Body of pancreas (tissue), 4 donors: ENCODE measurements at places on chromosomes 12 and 14.

DNA sequence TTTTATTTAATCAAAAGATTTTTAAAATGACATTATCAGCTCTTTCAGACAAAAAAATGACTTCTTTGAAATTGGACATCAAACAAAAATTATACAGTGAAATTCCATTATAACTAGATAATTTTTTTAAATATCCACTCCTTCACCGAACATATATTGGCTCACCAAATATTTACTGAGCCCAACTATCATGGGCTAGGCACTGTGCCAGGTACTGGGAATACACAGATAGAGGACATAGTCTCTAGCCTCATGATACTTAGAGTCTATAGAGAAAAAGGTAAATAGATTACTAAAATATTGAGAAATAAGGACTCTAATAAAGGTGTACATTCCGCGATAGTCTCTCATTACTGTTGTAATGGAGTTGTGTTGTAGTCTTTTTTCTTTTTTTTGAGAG, 219.9 kb downstream of the SEC23A start:
- peak; percentile 6 for DNase-seq
- no peak overlapping the region for H3K4me3 ChIP-seq
- H3K4me1 ChIP-seq: peaks cover 9% of the 10 kb centered on the region
- no peaks in the 10 kb centered on the region for H3K27me3 ChIP-seq
- H3K27ac ChIP-seq: no peak overlapping the region
- H3K36me3 ChIP-seq: no peaks in the 10 kb centered on the region

GRCh38 chr12:78146365-78146772, 315.7 kb downstream of the NAV3 start:
- H3K4me3 ChIP-seq: no peak overlapping the region
- no peaks in the 10 kb centered on the region for H3K36me3 ChIP-seq
- no peaks in the 10 kb centered on the region for H3K27me3 ChIP-seq
- H3K27ac ChIP-seq: no peak overlapping the region
- no peak for DNase-seq
- no peaks in the 10 kb centered on the region for H3K4me1 ChIP-seq

- no peak overlapping the region for H3K4me3 ChIP-seq
- no peaks in the 10 kb centered on the region for H3K36me3 ChIP-seq
- peaks cover 9% of the 10 kb centered on the region for H3K4me1 ChIP-seq
- no peak for DNase-seq
Observed at GRCh38 chr14:63283884-63284248, 34.9 kb downstream of the GPHB5 start.

- peaks cover 19% of the 10 kb centered on the region for H3K4me1 ChIP-seq
- no peaks in the 10 kb centered on the region for H3K27me3 ChIP-seq
- no peak overlapping the region for H3K27ac ChIP-seq
- no peaks in the 10 kb centered on the region for H3K36me3 ChIP-seq
- no peak overlapping the region for H3K4me3 ChIP-seq
- DNase-seq: peak; percentile 35
Observed at GRCh38 chr14:89304972-89305703, 111.9 kb downstream of the FOXN3 start.

- no peaks in the 10 kb centered on the region for H3K27me3 ChIP-seq
- no peak overlapping the region for H3K27ac ChIP-seq
- no peak overlapping the region for H3K4me3 ChIP-seq
- no peak for DNase-seq
Observed at GRCh38 chr12:1185460-1186182, 194.6 kb downstream of the ERC1 start.

GRCh38 chr14:104954746-104955395, 23.3 kb downstream of the AHNAK2 start:
- H3K36me3 ChIP-seq: no peaks in the 10 kb centered on the region
- DNase-seq: no peak
- no peak overlapping the region for H3K27ac ChIP-seq
- peaks cover 6% of the 10 kb centered on the region for H3K4me1 ChIP-seq
- no peaks in the 10 kb centered on the region for H3K27me3 ChIP-seq

- no peak overlapping the region for H3K27ac ChIP-seq
- no peak for DNase-seq
Observed at GRCh38 chr14:89866458-89866857, 88.1 kb downstream of the EFCAB11 start.

GRCh38 chr12:57464569-57464968, 5.0 kb downstream of the GLI1 start:
- no peaks in the 10 kb centered on the region for H3K27me3 ChIP-seq
- no peaks in the 10 kb centered on the region for H3K36me3 ChIP-seq
- DNase-seq: no peak
- H3K4me1 ChIP-seq: peaks cover 22% of the 10 kb centered on the region
- no peak overlapping the region for H3K27ac ChIP-seq
- no peak overlapping the region for H3K4me3 ChIP-seq

DNA sequence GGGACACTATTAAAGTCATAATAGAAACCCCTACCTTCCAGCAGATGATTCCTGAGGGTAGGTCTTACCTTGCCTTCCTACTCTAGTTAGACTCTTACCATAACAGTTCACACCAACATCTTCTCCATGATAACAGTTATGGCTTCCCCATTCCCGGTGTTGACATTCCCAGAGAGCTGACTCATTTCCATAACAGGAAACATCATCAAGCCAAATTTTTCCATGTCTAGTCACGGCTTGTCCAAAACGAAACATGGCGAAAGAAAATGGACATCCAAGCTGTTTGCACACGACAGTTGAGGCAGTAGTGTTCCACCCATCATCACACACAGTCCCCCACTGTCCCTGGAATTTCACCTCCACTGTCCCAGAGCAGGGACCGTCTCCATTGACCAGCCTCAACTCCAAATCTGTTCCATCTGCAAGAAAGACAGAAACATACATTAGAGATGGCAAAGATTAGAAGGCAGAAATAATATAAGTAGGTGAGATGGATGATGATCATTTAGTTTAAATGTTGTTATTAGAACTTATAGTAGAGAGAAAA, 10.6 kb downstream of the CD163L1 start:
- no peaks in the 10 kb centered on the region for H3K4me1 ChIP-seq
- H3K4me3 ChIP-seq: no peak overlapping the region
